ENCODE measurements at places on chromosomes 4 and X.

GRCh38 chr4:35897808-35898207 is 346.5 kb downstream of the ARAP2 start:
- no peak for DNase-seq

- DNase-seq, result no peak
These were observed at the start of gene FREM3 for GRCh38 chr4:143700416-143701352. TSS of gene FREM3 (minus strand) at chr4:143700675. CDS start at chr4:143700675, 0 bp downstream.

GRCh38 chr4:40857956-40858355 is 108.2 kb downstream of the NSUN7 start:
- DNase-seq, result no peak

- DNase-seq, result no peak
These were observed 37.6 kb downstream of the IDS start for GRCh38 chrX:149467461-149467860.

DNA sequence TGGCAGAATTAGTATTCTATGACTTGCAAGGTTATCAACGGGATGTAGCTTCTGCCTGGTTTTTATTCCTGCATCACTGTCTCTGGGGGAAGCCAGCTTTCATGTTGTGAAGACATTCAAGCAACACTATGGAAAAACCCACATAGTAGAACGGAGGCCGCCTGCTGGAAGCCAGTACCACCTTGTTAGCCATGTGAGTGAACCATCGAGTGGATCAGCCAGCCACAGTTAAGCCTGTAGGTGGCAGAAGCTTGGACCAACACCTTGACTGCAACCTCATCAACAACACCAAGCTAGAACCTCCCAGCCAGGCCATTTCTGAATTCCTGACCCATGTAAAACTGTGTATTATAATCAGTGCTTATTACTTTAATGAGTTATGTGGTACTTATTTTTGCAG is 538.2 kb downstream of the KCNIP4 start:
- DNase-seq, result no peak

- DNase-seq, result no peak
These were observed 608 bp downstream of the TAF1 start for GRCh38 chrX:71366674-71367256.

- no peak for DNase-seq
These were observed 22.8 kb upstream of the MAP7D3 start for GRCh38 chrX:136273986-136274385.

GRCh38 chrX:123728554-123728953 is 4.3 kb downstream of the THOC2 start:
- DNase-seq, result no peak

DNA sequence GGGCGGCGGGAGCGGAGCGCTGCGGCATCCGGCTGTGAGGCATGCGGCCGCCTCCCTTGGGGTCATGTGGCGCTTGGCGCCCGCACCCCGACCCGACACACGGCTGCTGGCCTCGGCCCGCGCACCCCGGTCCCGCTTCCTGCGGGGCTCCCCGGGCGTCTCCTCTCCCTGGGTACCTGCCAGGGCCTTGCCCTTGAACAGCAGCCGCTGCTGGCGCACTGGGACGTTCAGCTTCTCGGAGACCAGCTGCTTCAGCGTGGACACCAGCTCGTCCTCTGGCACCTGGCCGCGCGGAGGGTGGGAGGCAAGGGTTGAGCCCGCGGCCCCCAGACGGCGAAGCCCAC is 391 bp downstream of the UBL4A start:
- DNase-seq, result no peak

- DNase-seq, result no peak
These were observed 20.2 kb upstream of the CDKN2AIP start for GRCh38 chr4:183424109-183424744.

DNA sequence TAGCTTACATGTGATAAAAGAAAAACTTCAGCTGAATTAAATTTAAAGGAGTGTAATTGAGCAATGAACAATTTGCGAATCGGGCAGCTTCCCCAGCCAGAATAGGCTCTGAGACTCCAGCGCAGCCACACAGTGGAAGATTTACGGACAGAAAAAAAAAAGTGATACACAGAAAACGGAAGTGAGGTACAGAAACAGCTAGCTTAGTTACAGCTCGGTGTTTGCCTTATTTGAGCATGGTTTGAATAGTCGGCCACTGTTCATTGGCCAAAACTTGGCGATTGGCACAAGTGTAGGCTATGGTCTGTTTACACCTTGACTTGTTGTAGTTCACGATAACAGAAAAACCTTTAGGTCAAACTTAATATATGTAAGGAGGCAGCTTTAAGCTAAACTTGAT is 16.7 kb upstream of the SUPT20HL1 start:
- no peak for DNase-seq

GRCh38 chr4:79638735-79639134 is 230.7 kb upstream of the GK2 start:
- no peak for DNase-seq

DNA sequence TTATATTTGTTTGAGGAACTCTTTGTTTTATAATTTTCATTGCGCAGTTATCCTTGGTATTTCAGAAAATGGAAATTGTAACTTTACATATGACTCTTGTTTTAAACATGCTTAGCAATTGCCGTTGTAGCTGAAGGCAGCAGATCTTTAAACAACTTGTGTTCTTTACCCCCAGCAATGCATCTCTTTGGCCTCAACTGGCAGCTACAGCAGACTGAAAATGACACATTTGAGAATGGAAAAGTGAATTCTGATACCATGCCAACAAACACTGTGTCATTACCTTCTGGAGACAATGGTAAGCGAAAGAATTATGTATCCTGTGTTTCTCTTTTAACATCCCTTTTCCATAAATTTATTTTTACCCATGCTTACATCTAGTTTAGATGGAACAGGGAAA is 263.6 kb downstream of the DCTD start:
- DNase-seq, result no peak

- no peak for DNase-seq
These were observed 320.0 kb downstream of the ADGRL3 start for GRCh38 chr4:61520166-61520565.

DNA sequence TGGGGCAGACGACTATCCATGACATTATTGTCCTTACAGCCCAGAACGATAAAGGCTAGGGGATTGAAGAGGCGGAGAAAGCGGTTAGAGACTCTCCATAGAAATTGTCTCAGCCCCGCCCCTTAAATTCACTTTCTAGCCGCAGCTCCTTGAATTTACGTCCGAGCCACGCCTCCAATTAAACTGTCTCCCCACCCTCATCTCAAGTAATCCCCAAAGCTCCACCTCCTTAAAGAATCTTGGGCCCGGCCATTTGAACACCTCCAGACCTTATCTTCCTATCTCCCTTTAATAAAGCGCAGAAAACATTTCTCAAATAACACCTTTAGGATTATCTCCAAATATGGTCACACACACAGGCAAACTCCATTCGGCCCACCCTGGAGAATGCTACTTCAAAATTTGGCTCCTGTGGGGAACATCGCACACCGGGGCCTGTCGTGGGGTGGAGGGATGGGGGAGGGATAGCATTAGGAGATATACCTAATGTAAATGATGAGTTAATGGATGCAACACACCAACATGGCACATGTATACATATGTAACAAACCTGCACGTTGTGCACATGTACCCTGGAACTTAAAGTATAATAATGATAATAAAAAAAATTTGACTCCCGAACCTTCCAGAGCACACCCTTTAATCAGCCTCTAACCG is 7.2 kb upstream of the MAGIX start:
- DNase-seq, result no peak

DNA sequence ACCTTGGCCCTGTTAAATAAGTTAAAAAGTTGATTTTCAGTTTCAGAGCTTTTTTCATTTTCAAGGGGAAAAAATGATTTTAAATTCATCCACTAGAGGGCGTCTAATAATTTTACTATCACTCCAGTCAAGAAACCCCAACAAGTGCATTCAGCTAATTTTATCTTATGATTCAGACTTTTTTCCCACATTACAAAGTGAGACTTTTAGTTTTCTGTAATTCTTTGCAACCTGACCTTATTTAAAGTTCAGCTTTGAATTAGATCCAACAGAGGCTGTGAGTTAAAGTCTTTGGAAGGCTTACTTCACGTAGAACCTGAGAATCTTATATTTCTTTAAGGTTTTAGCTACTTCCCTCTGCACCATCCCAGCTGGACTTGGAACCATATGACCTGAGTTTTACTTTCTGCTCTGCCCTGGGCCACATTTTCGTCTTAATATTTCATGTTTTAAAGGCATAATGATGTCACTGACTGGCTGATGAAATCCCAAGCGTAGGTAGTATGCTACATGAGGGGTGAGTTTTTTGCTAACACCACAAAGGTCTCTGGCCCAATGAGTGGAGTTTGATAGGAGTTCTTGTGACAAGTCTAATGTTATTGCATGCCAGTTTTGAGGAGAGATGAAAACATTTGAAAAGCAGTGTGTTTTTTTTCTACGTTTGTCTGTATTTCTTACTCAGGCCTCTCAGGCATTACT is 7.2 kb downstream of the GNRHR start:
- no peak for DNase-seq

- DNase-seq, result no peak
These were observed 91.0 kb downstream of the PHOX2B start for GRCh38 chr4:41657561-41657960.

DNA sequence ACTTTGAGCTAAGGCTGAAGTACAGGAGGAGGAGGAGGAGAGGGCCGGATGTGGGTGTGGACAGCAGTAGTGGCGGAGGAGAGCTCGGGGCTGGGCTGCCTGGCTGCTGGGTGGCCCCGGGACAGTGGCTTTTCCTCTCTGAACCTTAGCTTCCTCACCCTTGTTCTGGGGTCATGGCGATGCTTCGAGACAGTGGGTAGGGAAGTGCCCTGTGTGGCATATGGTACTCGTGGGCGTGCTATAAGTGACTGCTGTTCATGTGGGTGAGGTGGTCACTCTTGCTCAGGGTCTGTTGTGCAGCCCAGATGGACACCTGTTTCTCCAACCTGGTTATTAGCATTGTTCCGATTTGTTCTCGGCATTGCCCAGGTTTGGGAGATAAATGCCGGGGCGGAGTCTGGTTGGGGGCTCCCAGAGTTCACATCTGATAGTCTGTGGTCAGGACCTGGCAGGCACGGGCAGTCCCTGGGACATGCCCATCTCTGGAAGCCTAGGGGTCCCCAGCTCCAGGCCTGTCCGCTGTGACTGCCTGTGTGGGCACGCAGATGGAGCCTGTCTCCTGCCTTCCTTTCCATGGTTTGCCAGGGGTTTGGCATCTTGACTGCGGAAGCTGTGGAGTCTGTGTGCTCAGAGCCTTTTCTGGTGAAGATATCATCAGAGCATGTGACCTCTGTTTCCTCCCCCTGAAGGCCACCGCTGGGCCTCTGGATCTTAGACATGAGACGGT is 4.9 kb upstream of the CPZ start:
- no peak for DNase-seq

- DNase-seq, result no peak
These were observed 77.6 kb downstream of the MXRA5 start for GRCh38 chrX:3268829-3269228.

- DNase-seq, result no peak
These were observed 18.3 kb downstream of the NOA1 start for GRCh38 chr4:56959100-56959499.

DNA sequence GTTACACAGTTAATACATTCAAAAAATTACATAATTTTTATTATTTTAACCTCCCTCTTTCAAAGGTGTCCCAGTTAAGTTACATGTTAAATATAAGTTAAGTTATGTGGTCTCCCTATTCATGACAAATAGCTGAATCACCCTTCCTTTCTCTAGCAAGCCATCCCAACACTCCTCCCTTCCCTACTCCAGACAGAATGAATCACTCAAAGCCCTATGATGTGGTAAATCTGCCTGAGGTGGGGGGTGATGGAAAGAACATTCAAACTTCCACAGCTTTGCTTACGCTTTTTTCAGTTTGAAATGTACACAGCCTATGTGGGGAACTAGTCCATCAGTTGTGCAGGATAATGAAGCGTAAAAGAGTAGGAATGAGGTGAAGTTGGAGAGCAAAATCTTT is 90.2 kb downstream of the CXCL13 start:
- no peak for DNase-seq

DNA sequence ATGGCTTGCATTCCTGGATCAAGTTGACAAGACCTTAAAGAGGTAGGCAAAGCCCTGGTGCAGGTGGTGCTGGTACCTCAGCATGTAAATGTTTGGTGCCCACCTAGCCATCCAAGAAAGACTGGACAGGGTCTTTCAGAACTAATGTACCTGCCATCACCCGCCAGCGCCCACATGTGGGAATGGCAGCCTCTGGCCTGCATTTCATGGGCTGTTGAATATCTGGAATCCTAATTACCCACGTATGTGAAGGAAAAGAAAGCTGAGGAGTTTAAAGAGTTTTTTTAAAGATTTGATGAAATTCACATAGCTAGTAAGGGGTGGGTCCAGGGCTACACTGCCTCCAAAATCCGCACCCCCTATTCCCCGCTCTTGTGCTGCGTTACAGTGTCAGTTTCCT is 8.6 kb upstream of the CCDC149 start:
- no peak for DNase-seq

DNA sequence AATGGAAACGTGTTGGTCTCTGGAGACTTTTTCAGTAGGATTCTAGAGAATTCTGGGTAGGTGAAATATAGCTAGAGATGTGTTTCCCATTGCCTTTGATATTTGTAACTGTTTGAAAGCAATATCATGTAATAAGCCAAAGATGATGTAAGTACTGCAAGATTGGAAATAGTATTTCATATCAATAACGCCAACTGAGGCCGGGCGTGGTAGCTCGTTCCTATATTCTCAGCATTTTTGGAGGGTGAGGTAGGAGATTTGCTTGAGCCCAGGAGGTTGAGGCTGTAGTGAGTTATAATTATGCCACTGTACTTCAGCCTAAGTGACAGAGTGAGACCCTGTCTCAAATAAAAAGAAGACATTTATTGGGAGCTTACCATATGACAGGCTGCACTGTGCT is 9.5 kb downstream of the ADH1A start:
- no peak for DNase-seq

GRCh38 chrX:153635388-153635787 is 11.6 kb upstream of the DUSP9 start:
- DNase-seq, result no peak

DNA sequence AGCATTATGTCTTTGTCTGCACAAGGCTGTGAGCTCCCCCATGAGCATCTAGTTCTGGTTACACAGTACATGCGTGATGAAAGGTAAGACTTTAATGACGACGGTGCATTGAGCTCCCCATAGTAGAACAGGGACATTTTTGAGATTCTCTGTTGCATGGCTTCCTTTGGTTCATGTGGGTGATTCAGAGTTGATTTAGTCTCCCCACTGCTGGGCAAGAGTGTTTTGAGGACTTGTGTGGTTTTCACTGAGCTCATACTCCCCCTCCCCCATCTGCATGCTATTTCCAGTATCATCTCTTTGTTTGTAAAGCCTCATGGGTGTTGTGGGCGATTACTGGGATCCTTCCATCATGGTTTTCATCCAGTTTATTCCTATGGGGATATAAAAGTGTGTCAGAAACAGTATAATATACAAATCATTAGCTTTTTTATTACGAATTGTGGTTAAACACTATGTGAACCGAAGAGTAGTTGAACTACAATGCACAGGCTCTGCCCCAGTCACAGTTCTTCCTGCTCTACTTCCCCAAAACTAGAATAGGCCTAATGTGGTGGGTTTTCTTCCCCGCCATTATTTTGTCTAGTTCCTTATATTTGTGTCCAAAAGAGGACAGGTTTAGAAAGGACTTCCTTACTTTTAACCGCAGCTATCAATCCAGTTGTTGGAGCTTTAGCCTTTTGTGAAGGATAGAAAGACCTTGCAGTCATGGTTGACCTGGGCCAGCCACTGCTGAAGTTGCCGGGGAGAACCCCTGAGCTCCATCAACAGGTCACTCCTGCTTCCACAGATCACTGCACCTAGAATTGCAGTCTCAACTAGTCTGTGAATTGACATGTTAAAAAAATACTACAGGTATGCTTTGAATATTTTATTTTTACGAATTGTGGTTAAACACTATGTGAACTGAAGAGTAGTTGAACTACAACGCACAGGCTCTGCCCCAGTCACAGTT is 30.4 kb downstream of the KIT start:
- no peak for DNase-seq

GRCh38 chrX:20796450-20796849 is 529.7 kb upstream of the RPS6KA3 start:
- DNase-seq, result no peak

All from stimulated activated CD4-positive, alpha-beta T cell treated with anti-CD3 and anti-CD28 coated beads, TNF-alpha, amount 100 ng/mL, for 1 hour (primary cell).